ENCODE measurements at places on chromosomes 2 and 18.

- no peak for DNase-seq
These were observed 108.0 kb upstream of the LDAH start for GRCh38 chr2:20930928-20931327.

- peak; percentile 73 for DNase-seq
These were observed 160.4 kb upstream of the PID1 start for GRCh38 chr2:229431327-229431954.

- DNase-seq: no peak
These were observed 11.0 kb downstream of the EIF5B start for GRCh38 chr2:99348173-99348572.

GRCh38 chr2:120353931-120354330, 8.0 kb downstream of the INHBB start:
- DNase-seq: no peak

DNA sequence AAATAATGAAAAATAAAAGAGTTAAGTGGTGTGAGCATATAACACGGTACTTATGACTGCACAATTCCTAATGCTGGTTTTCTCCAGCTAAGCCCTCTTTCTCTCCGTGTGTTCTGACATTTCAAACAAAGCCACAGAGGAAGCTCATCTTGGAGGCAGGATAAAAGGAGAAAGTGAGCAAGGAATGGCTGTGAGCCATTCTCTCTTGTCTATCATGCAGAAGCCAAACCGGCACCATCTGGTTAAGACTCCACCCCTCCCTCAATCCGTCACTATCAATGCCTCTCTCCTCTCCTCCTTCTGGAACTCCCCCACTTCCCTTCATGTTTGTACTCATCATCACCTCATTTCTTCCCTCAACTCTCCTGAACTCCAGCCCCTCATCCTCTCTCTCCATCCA, 210.4 kb downstream of the TMEM163 start:
- no peak for DNase-seq

DNA sequence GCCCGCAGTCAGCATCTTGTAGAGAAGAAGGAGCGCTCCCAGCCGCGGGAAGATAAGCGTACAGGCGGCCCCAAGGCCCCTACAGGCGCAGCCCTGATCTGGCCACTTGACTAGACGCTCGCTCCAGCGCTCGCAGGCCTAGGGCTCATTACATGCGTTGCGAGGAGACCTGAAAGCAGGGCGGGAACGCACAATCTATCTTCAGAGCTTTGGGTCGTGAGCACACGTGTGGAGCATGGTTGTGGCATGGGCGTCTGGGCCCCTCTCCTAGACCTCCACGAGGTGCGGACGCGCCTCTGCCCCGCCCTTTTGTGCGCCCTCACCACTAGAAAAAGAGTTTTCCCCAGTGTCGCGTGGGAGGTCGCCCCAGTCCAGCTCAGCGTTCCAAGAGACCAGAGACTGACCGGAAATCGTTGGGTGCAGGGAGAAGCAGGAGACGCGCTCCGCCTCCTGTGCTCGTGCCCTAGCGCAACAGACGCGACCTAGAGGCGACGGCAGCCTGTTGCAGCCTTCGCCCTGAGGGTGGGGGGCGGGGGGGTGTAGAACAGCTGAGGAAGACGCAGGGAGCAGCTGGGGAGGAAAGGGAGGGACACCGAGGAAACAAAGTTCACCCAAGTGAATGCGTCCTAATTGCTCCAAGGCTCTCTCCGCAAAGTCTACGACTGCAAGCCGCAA, 12.6 kb downstream of the NR4A2 start:
- DNase-seq: peak; percentile 64

GRCh38 chr2:231043796-231044195, 6.5 kb downstream of the C2orf72 start:
- no peak for DNase-seq

GRCh38 chr18:48621815-48622555, 83.2 kb downstream of the CTIF start:
- no peak for DNase-seq

GRCh38 chr2:178870703-178871102, 63.5 kb upstream of the TTN start:
- DNase-seq: no peak

- DNase-seq: no peak
These were observed 97.2 kb upstream of the FAM136A start for GRCh38 chr2:70399046-70399445.

DNA sequence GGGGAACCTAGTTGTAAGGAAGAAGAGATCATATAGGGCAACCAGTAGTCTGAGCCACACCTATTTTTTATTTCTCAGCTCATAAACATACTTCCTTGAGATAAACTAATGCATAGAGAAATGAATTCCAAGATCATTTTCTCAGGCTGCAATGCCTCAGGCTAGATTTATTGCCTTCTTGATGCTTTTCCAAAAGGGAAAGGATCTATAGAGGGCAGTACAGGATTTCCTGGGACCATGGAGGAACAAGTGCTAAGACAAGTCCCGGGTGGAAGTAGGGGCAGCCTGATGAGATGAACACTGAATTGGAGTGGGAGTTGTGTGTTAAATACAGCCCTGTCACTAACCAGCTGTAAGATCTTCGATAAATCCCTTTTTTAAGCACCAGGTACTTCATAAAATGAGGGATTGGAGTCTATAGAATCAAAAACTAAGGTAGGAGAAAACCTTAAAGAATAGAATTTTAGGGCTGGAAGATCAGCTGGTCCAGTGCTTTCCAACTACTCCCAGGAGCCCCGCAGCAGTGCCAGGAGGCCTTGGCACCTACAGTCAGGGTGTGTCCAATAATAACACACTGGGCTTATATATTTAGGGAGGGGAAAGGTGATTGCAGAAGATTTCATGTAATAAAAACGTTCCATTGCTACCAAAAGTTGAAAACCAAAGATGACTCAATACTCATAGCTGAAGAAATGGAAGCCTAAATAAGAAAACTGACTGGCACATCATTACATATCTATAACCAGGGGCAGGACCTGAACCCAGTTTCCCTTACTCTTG, 58.1 kb downstream of the SERTAD2 start:
- DNase-seq: no peak

GRCh38 chr2:101912545-101912944, 79.2 kb upstream of the IL1R2 start:
- DNase-seq: no peak

- peak; percentile 81 for DNase-seq
These were observed 25.3 kb upstream of the MFSD6 start for GRCh38 chr2:190382851-190383250.

DNA sequence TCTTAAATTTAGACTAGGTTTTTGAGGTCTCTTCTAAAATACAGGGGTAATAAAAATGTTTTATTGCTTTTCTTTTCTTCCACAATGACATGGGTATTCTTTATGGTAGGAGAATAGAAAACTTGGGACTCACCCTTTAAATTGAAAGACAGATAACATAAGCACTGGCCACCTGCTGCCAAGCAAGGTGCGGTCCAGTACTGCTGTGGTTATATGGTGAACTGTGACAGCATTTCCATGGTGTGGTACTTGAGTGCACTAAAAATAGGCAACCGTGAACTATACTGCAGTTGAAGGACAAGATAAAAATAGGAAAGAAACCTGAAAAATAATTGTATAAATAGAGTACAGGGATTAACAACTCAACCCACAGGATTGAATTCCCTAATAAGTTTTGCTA, 54.4 kb upstream of the GRB14 start:
- no peak for DNase-seq

DNA sequence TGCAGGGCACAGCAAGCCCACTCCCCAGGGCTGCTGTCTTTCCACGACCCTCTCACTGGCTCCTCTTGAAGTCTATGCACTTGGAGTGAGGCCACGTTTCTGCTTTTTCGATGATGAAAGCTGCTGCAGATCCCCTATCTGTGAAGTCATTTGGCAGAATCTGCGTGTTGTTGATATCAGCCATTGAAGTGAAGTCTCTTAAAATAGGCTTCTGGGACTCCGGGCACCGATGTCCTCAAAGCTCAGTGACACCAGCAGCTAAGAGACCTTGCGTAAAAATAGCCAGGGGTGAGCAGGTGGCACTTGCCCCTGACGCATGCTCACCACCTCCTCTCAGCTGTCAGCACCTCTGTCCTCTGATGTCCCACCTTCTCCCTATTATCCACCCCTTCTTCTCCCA, 89.4 kb upstream of the FHL2 start:
- no peak for DNase-seq

DNA sequence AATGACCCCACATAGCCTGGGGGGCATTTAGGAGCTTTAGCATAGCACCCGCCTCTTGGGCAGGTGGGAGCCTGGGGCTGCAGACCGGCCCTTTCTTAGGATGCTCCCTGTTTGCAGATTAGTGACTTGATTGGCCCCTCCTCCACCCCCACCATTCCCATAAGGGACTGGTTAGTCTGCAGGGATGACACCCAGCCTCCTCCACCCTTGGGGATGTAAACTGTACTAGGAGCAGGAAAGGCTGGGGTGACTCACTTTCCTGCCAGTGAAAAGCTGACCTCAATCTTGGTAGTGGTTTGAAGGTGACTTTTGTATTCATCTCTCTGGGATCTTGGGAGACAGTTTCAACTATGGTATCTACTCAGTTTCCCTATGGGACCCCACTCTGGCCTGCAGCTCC, 24.2 kb downstream of the CTIF start:
- no peak for DNase-seq

- peak; percentile 9 for DNase-seq
These were observed 76.6 kb downstream of the TLK1 start for GRCh38 chr2:171084128-171084527.

DNA sequence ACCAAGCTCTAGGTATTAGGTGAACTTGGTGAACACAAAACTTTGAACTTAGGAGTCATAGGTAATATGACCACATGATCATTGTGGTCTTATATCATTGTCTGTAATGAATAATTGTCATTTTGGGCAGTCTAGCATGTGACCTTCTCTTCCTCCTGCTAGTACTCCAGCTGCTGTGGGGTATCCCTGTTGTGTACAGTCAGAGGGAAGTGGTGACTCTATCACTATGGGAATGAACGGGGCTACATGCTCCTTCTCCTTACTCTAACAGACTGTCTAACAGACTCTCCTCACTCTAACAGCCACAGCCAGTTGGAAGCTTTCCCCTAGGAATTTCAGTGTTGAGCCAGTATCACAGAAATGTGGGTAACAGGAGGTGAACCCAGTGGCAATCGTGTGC, 68.2 kb upstream of the NEDD4L start:
- DNase-seq: no peak

GRCh38 chr2:181446985-181447384, 10.2 kb upstream of the ITGA4 start:
- peak; percentile 93 for DNase-seq

- no peak for DNase-seq
These were observed 65.9 kb upstream of the SPOPL start for GRCh38 chr2:138435701-138436100.

DNA sequence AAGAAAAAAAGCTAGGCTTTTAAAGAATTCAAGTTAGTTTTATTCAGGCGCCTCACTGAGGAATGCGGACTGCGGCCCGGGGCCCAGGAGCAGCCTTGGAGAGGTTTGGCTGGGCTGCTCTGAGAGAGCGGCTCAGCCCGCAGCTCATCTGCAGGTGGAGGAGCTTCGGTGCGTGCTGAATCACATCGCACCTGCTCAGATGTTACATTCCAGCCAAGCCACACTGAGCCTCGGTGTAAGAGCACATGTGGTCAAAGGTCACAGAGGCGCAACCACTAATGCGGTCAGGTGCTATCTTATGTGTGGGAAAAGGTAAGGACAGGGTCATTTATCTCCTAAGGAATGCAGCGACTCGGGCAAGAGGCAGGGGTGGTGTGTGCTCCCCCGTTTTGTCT, 17.1 kb upstream of the CNDP1 start:
- no peak for DNase-seq

DNA sequence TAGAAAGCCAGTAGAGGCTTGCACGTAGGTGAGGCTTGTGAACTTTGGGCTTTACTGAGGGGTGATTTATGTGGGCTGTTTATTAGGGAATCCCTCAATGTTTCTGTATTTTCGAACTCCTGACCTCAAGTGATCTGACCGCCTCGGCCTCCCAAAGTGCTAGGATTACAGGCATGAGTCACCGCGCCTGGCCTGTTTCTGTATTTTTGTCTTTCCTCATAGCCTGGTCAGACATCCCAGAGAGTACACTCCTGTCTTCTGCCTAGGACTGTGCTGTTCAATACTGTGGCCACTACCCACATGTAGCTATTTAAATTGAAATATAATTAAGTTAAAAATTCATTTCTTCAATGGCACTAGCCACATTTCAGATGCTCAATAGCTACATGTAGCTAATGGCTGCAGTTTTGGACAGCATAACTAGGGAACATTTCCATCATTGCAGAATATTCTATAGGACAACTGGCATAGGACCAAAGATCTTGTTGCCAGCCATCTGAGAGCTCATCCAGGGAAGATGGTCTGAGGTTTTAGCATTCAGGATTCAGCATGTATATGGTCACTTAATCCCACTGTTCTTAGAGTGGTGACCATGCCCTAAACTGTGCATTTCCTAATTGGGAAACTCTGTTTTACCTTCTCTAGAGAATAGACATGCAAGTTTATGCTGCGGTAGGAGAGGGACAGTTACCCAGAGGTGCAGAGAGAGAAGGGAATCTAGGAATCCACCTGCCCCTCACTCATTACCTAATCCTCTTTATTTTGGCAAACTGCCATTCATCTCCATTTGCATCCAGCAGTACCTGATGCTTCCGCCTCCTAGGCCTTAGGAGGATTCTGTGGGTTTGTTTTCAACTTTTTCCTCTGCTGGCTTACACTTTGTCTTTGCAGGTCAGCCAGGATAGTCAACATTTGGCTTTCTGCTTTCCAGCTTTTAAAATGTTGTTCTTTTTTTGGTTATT, 64.4 kb downstream of the LCLAT1 start:
- DNase-seq: no peak

DNA sequence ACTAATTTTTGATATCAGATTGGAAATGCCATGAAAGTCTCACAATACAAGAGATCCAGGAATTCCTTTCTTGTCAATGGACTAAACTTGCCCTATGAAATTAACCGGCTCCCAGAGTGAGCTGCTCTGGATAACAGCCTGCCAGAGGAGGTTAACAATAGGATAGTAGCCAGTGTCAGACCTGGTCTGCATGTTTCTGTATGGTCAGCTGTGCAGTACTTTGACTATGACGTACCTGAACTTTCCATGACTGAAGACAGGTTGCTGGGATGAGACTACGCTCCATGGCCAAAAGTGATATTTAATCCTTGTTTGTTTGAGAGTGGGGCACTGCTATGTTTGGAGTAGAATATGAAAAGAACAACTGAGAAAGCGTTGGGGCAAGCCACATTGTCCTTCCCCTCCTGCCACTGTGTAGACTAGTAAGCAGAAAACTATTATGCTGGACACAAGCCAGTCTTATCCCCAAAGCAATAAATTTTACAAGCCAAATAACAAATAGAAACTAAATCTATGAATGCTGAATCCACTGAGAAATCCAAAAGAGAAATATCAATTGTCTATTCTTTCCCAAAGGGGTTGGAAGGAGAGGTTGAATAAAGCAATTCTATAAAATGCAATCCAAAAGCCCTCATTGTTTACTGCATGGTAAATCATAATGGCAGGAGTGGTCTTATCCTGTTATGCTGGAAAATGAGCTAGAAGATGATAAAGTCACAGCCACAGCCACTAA, 115.5 kb upstream of the CYP26B1 start:
- DNase-seq: no peak
